ENCODE measurements at places on chromosomes 3 and 15. TPM values are rescaled to one million over a fixed set of nuclear protein-coding genes. Genes with fewer than 3 reads are reported as not detected.

GRCh38 chr15:94239474-94239873, 8.1 kb downstream of the MCTP2 start:
- no peak overlapping the region for H3K4me3 ChIP-seq
- H3K27me3 ChIP-seq: no peaks in the 10 kb centered on the region
- no peak overlapping the region for H3K27ac ChIP-seq
- peaks cover 6% of the 10 kb centered on the region for H3K4me1 ChIP-seq
- no peak for DNase-seq
- no peaks in the 10 kb centered on the region for H3K36me3 ChIP-seq

- no peak for DNase-seq
- H3K27me3 ChIP-seq: no peaks in the 10 kb centered on the region
- no peak overlapping the region for H3K27ac ChIP-seq
Observed at GRCh38 chr3:23981955-23982354, 36.9 kb downstream of the NR1D2 start.

Gene FILIP1L
- 19.4 TPM for total RNA-seq

GRCh38 chr15:88178631-88179030, 77.9 kb downstream of the NTRK3 start:
- H3K27ac ChIP-seq: no peak overlapping the region
- DNase-seq: no peak
- no peaks in the 10 kb centered on the region for H3K4me1 ChIP-seq
- H3K4me3 ChIP-seq: no peak overlapping the region
- H3K27me3 ChIP-seq: peaks cover 10% of the 10 kb centered on the region

Gene CDHR4
- total RNA-seq: not detected

Gene KBTBD13
- total RNA-seq: not detected

- H3K36me3 ChIP-seq: no peaks in the 10 kb centered on the region
- H3K4me1 ChIP-seq: peaks cover 4% of the 10 kb centered on the region
- no peak overlapping the region for H3K27ac ChIP-seq
- no peak overlapping the region for H3K4me3 ChIP-seq
Observed at GRCh38 chr3:54830658-54831057, 97.2 kb downstream of the LRTM1 start.

DNA sequence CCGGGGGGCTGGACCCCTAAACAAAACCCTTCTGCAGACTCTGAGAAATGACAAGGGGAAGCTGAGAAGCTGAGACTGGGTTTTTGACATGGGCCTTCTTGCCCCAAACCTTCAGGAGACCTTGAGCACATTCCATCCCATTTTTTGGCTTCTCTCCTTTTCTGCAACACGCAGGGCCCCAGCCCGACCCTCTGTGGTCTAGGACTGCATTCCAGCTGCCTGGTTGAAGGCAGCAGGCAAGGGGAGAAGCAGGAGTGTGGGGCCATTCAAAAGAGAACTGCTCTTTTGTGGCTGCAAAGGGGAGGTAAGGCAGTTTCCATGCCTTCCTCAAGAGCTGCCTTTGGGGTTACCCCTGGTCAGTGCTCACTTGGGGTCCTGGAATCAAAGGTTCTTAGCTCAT, 263.0 kb downstream of the TLE3 start:
- no peak overlapping the region for H3K4me3 ChIP-seq
- H3K27ac ChIP-seq: no peak overlapping the region

DNA sequence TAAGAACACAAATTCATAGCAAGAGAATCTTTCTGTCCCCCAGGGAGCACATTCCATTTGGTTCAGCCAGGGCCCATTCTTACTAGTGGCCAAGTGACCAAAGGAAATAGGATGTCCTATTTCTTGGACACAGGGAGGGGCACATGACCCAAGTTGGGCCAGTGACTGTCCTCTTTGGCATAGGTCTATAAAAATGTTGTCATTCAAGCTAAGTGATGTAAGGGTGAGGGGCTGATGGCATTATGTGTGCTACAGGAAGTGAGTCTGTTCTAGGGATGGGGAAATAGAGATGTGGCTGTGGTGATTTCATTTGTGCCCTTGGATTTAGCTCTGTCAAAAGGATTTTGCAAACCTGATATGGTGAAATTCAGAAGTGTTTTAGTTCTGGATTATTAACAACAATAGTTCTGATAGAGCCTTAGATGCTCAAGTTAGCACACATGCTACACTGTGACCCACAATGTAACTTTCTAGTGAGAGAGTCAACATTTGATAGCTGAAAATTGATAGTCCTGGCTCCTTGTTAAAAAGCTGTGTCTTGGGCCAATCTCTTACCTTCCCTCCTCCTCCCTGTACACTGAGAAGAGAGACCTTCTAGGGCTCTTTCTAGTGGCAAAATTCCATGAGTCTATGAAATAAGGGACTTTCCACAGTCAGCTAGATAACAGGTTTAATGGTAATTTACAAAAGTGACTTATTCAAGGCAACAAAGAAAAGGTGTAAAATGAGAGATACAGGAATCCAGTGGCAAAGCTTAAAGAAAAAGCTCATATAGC, 117.2 kb downstream of the THRB start:
- no peak for DNase-seq
- no peaks in the 10 kb centered on the region for H3K36me3 ChIP-seq
- no peaks in the 10 kb centered on the region for H3K27me3 ChIP-seq
- peak overlapping the region; percentile 73 for H3K27ac ChIP-seq
- H3K4me3 ChIP-seq: no peak overlapping the region

Gene DUSP7
- total RNA-seq: 10.1 TPM

Gene ZIC4
- total RNA-seq: not detected

GRCh38 chr15:34064438-34064837, 25.4 kb upstream of the AVEN start:
- no peaks in the 10 kb centered on the region for H3K4me1 ChIP-seq
- H3K36me3 ChIP-seq: no peaks in the 10 kb centered on the region
- H3K27ac ChIP-seq: no peak overlapping the region
- no peak for DNase-seq
- H3K4me3 ChIP-seq: no peak overlapping the region

Gene SLC27A2
- 10.6 TPM for total RNA-seq

Gene IRAK2
- 0.36 TPM for total RNA-seq

DNA sequence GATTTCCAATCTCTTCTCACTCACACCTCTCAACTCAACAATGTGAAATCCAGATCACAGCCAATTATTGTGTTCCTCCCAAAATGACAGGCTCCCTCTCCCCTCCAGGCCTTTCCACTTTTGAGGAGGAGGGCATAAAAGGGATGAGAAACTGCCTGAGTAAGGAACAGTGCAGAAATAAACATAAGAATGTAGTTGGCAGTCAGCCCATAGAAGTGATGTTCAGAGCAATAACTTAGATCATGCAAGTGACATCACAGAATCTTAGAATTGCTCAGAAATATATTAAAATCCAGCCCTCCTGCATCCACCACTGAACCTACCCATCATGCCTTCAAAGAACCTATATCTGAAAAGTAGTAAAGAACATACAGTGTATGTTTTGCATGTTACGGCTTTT, 299.4 kb upstream of the GADL1 start:
- H3K36me3 ChIP-seq: no peaks in the 10 kb centered on the region
- H3K27ac ChIP-seq: no peak overlapping the region
- no peaks in the 10 kb centered on the region for H3K4me1 ChIP-seq
- DNase-seq: no peak

DNA sequence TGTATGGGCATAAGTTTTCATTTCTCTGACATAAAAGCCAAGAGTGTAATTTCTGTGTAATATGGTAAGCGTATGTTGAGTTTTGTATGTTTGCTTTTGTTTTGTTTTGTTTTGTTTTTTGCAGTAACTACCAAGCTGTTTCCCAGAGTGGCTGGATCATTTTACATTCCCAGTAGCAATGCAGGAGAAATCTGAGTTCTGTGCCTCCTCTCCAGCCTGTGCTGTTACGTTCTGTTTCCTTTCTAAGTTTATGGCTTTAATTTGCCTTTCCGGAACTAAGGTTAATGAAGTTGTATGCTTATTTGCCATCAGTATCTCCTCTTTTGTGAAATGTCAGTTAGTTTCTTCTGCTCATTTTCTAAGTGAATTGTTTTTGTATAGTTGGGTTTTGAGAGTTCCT, 307.8 kb downstream of the GABRG3 start:
- no peak for DNase-seq
- peaks cover 6% of the 10 kb centered on the region for H3K4me1 ChIP-seq
- H3K4me3 ChIP-seq: no peak overlapping the region
- H3K27me3 ChIP-seq: no peaks in the 10 kb centered on the region
- no peaks in the 10 kb centered on the region for H3K36me3 ChIP-seq

DNA sequence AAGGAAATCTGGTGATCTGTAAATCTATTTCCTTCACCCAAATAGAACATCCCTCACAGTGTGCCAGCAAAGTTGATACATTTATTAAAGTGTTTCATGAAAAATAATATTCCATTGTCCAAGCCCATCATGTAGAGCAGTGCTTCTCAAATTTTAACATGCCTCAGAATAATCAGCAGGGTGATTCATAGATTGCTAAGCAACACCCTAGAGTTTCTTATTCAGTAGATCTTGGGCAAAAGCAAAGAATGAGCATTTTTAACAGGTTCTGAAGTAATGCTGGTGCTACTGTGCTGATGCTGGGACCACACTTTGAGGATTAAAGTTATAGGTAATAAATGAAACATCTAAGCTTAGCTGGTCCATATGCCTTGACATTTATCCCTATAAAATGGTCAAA, 210.5 kb downstream of the ZIC4 start:
- no peaks in the 10 kb centered on the region for H3K36me3 ChIP-seq
- no peaks in the 10 kb centered on the region for H3K27me3 ChIP-seq
- no peaks in the 10 kb centered on the region for H3K4me1 ChIP-seq
- H3K4me3 ChIP-seq: no peak overlapping the region
- no peak overlapping the region for H3K27ac ChIP-seq

DNA sequence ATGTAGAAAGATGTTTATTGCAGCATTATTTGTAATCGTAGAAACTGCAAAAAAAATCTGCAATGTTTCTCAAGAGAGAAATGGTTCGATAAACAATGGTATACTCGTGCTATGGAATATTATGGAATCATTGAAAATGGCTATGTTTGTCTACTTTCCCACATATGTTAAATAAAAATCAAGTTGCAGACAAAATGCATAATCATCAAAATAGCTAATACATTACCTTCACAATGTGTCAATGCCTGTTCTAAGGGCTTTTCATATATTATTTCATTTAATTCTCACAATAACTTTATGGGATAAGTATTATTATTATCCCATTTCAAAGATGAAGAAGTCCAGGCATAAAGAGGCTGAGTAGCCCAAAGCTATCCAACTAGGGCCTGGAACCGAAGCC, 2.2 kb upstream of the EIF2B5 start:
- no peaks in the 10 kb centered on the region for H3K27me3 ChIP-seq
- peaks cover 22% of the 10 kb centered on the region for H3K4me1 ChIP-seq
- no peaks in the 10 kb centered on the region for H3K36me3 ChIP-seq
- H3K27ac ChIP-seq: no peak overlapping the region
- no peak for DNase-seq
- H3K4me3 ChIP-seq: no peak overlapping the region

DNA sequence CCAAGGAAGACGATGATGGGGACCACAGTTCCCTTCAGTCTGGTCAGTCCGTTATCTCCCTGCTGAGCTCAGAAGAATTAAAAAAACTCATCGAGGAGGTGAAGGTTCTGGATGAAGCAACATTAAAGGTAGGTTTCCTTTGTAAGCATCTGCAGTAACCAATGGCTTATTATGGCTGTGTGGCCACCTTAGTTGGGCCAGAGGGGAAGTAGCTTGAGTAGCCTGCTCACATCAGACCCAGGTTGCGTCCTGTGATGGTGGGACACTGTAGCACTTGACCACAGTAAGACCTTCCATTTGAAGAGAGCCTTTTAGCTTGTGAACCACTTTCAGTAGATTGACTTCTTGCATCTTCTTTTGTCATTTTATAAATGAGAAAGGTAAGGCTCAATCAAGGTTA, 22.6 kb downstream of the STARD5 start:
- no peak overlapping the region for H3K4me3 ChIP-seq
- no peaks in the 10 kb centered on the region for H3K4me1 ChIP-seq
- no peaks in the 10 kb centered on the region for H3K36me3 ChIP-seq
- no peak for DNase-seq
- H3K27me3 ChIP-seq: peaks cover 10% of the 10 kb centered on the region
- H3K27ac ChIP-seq: no peak overlapping the region

Gene SLC12A8
- total RNA-seq: 9.2 TPM

GRCh38 chr3:42077785-42078184, 13.4 kb upstream of the TRAK1 start:
- peaks cover 8% of the 10 kb centered on the region for H3K36me3 ChIP-seq
- no peak overlapping the region for H3K27ac ChIP-seq

- H3K27ac ChIP-seq: no peak overlapping the region
- H3K4me1 ChIP-seq: peaks cover 5% of the 10 kb centered on the region
- no peak overlapping the region for H3K4me3 ChIP-seq
- peaks cover 5% of the 10 kb centered on the region for H3K27me3 ChIP-seq
Observed at GRCh38 chr3:187551416-187551815, 118.8 kb downstream of the SST start.
